ENCODE measurements at places on chromosomes 5 and 9.

- DNase-seq: no peak
These were observed 480.3 kb upstream of the SEMA6A start for GRCh38 chr5:117054911-117055310.

- no peak for DNase-seq
These were observed 1.8 kb upstream of the TLE4 start for GRCh38 chr9:79569814-79570447.

DNA sequence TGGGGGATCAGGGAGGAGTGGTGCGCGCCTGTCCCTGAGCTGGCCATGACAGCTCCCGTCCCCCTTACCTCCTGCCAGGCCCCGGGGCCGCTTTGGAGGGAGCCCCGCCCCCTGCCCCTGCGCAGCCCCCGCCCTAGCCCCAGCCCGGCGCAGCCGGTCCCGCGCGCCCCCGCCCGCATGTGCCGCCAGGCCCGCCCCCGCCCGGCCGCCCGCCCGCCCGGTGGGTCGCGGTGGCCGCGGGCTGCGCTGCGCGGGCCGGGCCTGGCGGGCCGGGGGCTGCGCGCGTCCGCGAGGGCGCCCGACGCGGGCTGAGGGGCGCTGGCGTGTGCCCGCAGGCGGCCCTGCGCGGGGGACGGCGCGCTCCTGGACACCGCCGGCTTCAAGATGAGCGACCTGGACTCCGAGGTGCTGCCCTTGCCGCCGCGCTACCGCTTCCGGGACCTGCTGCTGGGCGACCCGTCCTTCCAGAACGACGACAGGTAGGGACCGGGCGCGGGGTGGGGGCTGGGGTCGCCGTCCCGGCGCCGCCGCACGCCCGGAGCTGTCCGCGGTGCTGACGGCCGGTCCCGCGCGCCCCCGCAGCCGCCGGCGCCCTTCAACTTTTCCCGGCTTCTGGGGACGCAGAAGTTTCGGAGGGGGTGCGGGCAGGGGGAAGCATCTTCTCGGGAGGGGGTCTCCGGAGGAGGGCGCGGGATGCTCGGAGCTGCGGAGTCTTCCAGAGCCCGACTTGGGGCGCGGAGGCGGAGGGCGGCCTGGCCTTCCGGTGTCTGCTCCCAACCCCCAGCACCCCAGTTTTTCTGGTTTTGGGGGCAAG lies 12.5 kb downstream of the KCNT1 start:
- no peak for DNase-seq

- no peak for DNase-seq
These were observed 38.8 kb downstream of the PCA3 start for GRCh38 chr9:76803083-76803482.

DNA sequence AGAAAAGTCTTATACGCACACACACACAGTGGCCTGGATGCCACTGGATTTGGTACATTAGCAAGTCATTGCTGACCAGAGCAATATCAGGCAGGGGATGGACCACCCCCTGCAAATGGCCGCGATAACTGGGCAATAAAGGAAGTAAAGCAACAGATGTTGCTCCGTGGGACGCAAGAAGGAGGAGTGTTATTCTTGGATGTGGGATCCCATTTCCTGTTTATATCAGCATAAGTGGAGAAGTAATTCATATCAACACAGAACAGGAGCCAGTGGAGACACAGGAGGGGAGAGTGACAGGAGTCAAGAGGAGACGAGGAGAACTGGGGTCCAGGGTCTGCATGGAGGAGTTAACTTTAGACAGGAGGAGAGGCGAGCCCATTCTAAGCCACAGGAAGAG lies 18.4 kb downstream of the RUFY1 start:
- DNase-seq: no peak

GRCh38 chr9:77291714-77292113 lies 114.4 kb downstream of the VPS13A start:
- DNase-seq: peak; percentile 14

DNA sequence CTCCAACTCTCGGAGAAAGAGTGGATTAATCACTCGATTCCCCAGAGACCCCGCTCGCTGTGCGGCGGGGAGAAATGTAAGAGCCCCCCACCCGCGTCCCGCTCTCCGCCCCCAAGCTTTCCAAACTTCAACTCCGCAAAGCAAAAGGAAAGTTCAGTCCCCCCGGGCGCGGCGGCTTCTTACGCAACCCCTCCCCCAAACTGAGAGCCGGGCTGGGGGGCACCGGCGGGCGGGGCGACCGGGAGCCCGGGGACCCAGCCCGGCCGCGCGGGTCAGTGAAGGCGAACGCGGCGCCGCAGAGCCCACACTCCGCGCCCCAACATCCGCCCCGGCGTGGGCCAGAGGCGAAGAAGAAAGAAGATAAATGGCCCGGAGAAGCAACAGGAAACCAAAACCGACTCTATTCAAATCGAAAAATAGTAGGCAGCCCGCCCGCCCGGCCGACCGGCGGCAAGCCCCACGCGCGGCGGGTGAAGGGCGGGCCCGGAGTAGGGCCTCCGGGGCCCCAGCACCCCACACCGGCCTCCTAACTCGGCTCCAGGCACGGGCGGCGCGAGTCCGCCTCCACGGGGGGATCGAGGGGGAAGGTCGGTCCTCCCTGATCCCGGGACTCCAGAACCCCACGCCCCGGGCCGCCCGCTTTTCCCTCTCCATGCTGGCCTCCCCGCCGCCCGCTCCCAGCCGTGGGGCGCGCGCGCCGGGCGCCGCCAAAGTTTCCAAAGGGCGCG lies 720 bp downstream of the NOTCH1 start:
- no peak for DNase-seq

DNA sequence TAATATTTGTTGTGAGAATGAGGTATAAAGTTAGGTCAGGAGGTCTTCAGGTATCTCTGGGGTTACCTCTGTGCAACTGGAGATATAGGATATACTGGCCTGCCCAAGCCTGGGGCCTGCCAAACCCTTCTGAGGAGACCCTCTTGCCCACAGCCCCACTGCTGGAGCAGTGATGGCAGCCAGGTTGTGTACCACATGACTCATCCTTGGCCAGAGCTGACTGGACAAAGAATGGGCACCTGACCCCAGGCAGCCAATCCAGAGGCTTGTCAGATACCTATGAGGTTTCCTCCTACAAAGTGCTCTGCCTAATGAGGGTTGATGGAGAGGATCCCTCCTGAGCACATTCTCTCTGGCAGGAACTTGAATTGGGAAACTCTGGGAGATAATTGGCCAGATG lies 56.1 kb upstream of the TBC1D2 start:
- no peak for DNase-seq

- DNase-seq: no peak
These were observed 3.8 kb downstream of the TLE4 start for GRCh38 chr9:79575547-79575946.

- DNase-seq: no peak
These were observed 66.2 kb downstream of the EXOSC2 start for GRCh38 chr9:130759738-130760137.

GRCh38 chr9:137978262-137978714 lies 100.7 kb downstream of the CACNA1B start:
- DNase-seq: no peak

GRCh38 chr5:321230-321725 lies at the start of gene AHRR:
Gene AHRR, plus strand, starts transcription at chr5:321714. Its CDS starts 22,189 bp downstream, at chr5:343903.
- DNase-seq: peak; percentile 65

- no peak for DNase-seq
These were observed 93.6 kb downstream of the TRIO start for GRCh38 chr5:14236757-14237156.

DNA sequence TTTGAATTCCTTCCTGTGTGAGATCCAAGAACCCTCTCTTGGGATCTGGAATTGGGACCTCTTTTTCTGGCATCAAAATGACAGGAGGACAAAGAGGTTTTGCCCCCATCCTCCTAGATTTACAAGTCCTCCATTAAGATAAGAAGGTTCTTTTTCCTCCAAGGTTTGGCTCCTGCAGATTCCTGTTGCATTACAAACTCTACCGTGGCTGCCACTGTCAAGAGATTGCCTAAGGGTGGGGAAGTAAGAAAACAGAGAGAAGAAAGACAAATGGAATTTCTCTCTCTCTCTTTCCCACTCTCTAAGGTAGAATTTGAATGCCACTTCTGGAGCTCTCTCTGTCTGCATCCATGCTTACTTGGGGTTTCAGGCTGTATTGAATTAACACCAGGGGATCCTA lies 12.0 kb upstream of the SVEP1 start:
- no peak for DNase-seq

DNA sequence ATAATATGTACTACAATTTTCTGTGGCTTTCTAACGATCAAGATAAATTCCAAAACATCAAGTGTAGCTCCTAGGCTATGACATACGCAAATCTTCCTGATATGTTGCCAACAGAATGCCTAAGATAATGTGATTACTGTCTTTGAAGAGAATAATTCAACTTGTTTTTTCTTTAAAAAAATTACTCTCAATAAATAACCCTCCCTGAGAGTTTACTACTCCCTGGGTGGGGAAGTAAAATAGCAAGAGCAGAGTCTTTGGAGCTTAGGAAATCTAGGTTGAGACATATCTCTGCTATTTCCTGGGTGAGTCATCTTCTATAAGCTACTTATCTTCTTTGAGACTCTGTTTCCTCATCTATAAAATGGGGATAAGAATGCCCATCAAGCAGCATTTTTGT lies 201.2 kb downstream of the ACTL7B start:
- no peak for DNase-seq

DNA sequence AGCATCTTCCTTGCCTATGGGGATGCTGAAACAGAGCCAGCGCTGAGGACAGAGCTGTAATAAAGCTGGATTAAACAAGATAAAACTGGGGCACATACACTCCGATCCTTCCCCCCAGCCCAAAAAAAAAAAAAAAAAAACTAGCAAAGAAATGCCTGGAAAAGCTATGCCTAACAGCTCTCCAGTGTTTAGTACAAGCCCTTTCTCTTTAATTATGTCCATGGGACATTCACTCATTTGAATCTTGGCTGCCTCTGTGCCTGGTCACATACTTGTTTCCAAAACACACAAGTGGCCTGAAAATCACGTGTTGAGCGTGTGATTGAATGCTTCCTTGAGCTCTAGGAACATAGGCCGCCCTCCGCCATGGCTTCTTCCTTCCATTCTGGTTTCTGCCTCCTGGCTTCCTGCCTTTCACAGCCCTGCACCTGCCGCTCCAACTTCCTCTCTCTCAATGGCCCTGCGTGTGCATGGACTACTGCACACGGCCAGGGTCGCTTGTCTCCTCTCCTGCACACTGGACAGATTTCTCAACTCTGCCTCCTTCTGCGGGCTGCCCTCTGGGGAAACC lies 111.0 kb upstream of the RETREG1 start:
- no peak for DNase-seq

DNA sequence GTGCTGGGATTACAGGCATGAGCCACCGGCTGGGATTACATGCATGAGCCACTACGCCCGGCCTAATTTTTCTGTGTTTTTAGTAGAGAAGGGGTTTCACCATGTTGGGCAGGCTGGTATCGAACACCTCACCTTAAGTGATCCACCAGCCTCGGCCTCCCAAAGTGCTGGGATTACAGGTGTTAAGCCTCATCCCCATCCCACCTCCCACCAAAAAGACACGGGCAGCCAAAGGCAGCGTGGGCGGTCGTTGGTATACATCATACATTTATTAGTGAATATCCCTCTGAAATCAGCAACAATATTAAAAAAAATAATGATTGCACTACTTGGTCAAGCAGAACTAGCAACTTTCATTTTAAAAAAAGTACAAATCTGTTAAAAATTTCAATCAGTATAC lies 10.7 kb downstream of the RNF44 start:
- no peak for DNase-seq

DNA sequence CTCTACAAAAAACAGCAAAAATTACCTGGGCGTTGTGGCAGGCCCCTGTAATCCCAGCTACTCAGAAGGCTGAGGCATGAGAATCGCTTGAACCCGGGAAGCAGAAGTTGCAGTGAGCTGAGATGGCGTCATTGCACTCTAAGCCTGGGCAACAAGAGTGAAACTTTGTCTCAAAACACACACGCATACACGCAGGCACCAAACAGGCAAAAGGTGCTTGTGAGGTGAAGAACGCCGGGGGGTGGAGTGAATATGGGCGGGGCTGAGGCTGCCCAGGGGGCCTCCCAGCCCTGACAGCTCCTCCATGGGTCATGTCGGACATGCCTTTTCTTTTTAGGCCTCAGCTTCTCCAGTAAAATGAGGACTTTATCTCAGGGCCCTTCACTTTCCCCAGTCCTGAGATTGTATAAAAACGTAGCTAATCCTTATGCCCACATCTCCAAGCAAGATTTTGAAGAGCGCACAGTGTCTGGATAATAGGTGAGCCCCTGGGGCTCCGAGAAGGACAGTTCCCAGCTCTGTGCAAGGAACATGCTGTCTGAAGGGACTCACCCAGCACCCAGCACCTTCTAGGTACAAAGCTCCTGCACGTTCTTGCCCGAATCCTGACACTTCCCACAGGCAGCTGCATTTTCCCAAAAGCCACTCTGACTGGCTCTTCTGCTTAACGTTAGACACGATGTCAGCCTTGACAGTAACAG lies 168.3 kb downstream of the COL23A1 start:
- no peak for DNase-seq

GRCh38 chr5:81242906-81243436 lies 9.8 kb downstream of the CKMT2 start:
- no peak for DNase-seq

- peak; percentile 19 for DNase-seq
These were observed 33.8 kb upstream of the DTWD2 start for GRCh38 chr5:119022017-119022745.

DNA sequence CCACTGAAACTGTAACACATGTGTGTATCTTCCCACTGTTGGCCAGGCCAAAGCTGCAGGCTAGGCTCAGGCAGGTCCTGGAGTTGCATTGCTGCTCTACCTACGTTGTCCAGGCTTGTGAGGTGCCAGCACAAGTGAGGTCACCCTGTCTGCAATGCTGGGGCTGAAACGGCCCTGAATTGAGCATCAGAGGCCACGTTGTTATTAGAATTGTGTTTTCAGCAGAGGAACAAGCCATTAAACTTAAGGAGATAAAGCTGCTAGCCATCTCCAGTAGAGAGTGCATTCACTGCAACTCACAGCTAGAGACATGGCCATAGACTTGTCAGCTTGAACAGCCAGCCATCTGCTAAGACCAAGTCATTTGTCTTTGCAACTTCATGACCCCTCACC lies 191.8 kb downstream of the SEMA6A start:
- no peak for DNase-seq

- DNase-seq: no peak
These were observed 1.1 kb upstream of the FGF10 start for GRCh38 chr5:44390351-44390750.

DNA sequence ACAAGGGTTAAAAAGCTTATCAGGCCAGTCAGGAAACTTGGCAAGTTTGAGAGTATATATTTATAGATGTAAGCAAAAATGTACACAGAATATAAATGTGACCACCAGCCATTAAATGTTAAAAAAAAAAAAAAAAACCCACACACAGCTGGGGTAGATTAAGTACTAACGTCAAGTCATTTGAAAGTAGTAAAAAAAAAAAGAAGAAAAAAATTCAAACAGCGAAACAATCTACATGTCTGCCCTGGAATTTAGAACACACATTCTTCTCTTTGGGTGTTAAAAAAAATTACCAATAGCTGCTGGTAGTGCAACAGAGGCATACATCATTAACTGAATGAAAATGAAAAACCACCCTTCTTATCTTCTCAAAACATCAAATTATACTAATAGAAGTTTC lies 269.7 kb downstream of the MLLT3 start:
- no peak for DNase-seq

DNA sequence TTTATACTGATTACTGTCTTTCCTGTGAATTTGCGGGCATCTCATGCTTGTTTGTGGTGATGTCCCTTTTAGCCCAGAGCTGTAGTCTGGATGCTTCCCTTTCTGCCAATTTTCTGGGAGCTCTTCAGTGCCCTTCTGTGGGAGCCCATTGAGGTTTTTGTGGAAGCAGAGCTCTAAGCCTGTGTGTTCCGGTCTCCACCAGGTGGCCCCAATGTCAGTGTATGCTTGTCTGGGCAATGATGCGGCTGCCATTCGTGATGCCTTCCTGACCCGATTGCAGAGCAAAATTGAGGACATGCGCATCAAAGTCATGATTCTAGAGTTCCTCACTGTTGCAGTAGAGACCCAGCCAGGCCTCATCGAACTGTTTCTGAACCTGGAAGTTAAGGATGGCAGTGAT lies 35.1 kb downstream of the SH3GLB2 start:
- no peak for DNase-seq

Data from GM04504 (cell line).